ENCODE measurements at places on chromosomes 3 and 15.

GRCh38 chr3:33746416-33747116 is 28.5 kb upstream of the CLASP2 start:
- DNase-seq, result no peak

DNA sequence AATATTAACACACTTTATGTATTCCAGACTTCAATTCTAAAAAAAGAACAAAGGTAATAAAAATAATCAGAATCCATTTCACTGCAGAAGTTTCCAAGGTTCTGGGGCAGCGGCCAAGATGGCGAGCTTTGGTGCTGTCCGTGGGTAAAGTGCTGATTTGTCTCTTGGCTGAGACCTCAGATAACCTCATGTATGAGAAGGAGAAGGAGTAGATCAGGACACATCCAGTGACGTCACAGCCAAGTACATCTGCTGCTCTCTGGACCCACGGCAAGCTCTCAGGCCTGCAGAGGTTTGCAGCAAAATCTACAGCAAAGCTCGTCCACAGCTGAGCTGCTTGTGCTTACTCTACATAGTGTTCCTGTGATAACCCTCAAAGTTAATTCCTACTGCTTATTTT is 165.7 kb downstream of the MAGI1 start:
- no peak for DNase-seq

GRCh38 chr3:152083135-152083534 is 185.6 kb upstream of the MBNL1 start:
- DNase-seq, result no peak

DNA sequence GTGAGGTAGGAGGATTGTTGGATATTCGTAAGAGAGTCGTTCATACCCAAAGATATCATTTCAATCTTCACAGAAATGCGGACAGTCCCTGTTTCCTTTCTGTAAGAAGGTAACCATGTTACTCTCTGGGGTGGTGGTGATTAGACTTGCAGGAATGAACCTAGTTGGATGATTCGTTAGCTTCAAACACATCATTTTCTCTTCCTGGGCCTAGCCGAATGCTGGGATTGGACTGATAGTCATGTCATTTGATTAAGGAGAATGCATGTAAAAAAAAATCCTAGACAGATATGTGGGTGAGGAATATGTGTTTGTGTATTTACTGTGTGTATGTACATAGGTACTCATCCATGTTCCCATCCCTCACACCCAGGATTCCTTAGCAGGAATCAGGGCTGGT is 12.4 kb downstream of the SLCO3A1 start:
- DNase-seq, result no peak

DNA sequence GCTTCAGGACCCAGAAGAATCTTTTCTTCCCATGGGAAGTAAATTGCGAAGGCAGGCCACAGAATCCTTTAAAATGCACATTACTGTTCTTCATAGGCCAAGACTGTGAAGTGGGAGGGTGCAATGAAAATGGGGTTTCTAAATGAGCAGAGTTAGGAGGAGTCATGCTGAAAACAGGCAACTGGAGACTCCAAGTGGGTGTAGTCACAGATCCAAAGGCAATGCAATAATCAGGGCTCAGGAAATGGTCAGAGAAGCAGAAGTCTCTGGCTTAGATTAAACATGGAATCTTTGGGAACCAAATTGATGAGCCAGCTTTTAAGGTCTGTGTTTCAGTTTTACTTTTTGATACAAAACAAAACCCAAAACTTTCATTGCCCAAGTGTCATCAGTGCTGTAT is 37.6 kb downstream of the HHLA2 start:
- no peak for DNase-seq

- DNase-seq, result no peak
Observed at GRCh38 chr3:138097192-138098172, 17.9 kb downstream of the DZIP1L start.

DNA sequence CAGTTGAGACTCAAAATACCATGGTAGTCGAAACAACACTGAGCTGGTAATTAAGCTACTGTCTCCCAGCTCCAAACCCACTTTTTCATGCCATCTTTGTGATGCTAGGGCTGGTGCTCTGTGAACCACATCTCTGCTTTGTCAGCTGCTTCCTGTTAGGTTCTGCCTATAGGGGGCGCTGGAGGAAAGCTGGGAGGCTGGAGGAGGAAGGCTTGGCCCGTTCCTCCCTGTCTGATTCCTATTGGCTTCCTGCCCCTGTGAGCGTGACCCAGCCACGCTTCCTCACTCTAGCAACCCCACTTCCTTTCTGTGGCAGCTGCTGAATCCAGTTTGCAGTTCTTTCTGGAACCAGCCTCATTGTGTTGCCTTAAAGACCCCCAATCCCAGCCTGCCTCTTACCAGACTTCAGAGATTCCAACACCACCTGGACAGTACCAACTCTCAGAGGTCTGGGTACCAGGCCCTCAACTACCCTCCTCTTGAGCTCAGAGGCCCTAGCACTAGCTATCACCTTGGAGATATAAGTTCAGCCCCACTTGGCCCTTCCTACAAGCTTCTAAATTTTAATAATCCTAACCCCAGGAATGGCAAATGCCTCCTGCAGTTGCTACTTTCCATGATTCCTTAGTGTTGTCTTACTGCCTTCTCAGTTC is 120.9 kb downstream of the ERC2 start:
- DNase-seq, result no peak

- DNase-seq, result no peak
Observed at GRCh38 chr3:19702416-19703078, 231.5 kb downstream of the EFHB start.

- no peak for DNase-seq
Observed at GRCh38 chr3:194308601-194309449, 42.3 kb downstream of the CPN2 start.

All from activated T-cell treated with anti-CD3 and anti-CD28 coated beads, Interleukin-2, amount 50 U/mL, for 1 hour (primary cell).